ENCODE measurements at places on chromosomes 12 and 14. TPM values are rescaled to one million over a fixed set of nuclear protein-coding genes. Genes with fewer than 3 reads are reported as not detected.

Gene RD3L
- not detected for polyA plus RNA-seq

Gene PTPN21
- 11.9 TPM for polyA plus RNA-seq

Gene BIN2
- 7.0 TPM for polyA plus RNA-seq

Gene NUP107
- polyA plus RNA-seq = 50.0 TPM

All from large intestine (tissue), 12 donors.